ENCODE measurements at places on chromosomes 2 and 18.

GRCh38 chr2:70664525-70664924 lies 103.5 kb downstream of the ADD2 start:
- no peak for DNase-seq

DNA sequence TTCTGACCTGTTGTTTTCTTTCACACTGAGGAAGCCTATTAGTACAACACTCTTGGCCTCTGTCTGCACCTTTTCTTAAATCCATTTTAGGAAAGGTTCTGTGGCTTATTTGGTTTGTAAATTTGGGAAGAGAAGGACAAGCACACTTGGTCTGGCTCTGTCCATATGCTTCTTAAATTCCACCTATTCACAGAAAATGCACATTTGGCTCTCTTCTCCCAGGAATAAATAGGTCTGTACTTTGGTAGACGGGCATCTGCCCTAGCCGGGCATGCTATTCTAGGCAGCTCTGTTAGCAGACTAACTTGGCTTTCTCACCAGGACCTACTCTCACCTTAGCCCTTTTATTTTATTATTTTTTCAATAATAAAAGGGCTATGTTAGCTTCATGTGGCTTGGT lies 1211.8 kb upstream of the SLC39A10 start:
- DNase-seq = no peak

DNA sequence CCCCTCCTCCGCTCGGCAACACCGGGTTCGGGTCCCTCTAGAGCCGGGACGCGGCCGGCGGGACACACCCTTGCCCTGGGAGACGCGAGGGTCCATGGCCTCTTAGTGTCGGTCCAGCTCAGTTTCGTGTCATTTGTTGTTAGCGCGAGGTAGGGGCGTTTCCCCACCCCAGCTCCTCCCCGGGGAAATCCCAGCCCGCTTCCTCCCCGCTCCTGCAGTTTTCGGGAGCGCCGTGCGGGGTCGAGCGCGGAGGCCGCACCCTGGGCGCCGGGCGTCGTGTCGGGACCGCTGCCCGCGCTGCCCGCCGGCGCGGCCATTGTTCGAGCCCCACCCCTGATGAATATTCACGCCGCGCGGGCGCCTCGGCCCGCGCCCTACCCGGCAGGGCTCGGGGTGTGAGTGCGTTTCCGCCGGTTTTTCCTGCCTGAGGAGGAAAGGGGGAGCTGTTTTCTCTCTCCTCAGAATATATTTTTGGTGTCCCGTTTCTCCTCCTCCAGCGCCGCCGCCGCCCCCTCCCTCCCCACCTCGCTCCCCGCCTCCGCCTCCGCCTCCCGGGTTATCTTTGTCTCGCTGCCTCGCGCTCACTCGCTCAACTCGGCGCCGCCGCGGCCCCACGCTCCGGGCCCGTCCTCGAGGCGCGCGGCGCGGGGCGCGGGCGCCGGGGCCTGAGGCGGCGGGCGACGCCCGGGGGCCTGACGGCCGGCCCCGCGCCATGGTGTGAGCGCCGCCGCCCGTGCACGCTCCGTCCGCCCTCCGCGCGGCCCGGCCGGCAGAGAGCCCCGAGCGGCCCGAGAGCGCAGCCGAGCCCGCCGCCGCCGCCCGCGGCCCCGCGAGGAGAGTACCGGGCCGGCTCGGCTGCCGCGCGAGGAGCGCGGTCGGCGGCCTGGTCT lies at the start of gene MAP4K4:
MAP4K4 (plus strand) TSS at position 584 of the 890 bp plus-strand sequence. CDS start 374 bp downstream, outside the sequence.
- no peak for DNase-seq

DNA sequence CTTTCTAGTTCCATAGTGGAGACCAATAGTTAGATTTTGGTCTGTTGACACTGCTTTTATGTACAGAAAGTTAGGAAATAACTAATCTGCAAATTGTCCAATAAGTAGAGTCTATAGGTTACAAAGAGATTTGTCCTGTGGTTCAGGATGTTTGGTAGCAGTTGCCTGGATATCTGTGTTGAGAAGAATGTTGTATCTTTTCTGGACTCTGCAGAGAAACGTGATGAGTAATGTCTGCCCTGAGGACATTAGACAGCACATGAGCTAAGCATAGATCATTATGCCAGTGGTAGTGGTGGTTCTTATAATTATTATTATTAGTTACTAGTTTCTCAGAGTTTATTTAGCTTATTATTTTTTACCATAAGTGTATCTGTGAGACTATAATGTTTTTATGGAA lies 65.8 kb downstream of the ANKRD62 start:
- no peak for DNase-seq

- no peak for DNase-seq
Measured at GRCh38 chr18:51447351-51448342, 250.2 kb upstream of the MEX3C start.

GRCh38 chr2:196987298-196987648 lies 60.8 kb upstream of the PGAP1 start:
- no peak for DNase-seq

DNA sequence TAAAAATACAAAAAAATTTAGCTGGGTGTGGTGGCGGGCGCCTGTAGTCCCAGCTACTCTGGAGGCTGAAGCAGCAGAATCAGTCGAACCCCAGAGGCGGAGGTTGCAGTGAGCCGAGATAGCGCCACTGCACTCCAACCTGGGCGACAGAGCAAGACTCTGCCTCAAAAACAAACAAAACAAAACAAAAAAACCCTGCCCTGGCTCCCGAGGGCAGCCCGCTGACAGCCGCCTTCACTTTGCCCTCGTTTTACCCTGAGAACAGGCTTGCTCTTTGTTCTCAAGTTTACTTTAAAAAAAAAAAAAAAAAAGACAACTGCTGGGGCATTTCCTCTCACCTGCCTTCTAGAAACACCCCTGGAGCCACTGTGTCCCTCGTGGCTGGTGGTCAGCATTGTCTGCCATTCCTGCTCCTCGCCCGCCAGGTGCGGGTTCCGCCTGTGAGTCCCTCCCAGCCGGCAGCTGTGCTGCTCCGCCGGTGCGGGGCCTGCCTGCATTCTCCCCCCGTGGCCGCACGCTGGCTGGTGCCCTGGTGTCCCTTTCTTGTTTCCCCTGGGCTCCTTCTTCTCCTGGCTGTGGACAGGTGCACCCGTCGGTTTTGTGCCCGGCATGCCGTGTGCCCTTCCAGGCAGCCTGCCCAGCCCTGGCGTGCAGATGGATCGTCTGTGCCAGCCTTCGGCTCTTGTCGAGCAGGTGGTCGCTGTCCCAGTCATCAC lies 105.7 kb downstream of the USP40 start:
- no peak for DNase-seq

GRCh38 chr2:196376984-196377877 lies 205.9 kb upstream of the STK17B start:
- no peak for DNase-seq

GRCh38 chr2:162061021-162061420 lies 13.0 kb downstream of the DPP4 start:
- DNase-seq = no peak

DNA sequence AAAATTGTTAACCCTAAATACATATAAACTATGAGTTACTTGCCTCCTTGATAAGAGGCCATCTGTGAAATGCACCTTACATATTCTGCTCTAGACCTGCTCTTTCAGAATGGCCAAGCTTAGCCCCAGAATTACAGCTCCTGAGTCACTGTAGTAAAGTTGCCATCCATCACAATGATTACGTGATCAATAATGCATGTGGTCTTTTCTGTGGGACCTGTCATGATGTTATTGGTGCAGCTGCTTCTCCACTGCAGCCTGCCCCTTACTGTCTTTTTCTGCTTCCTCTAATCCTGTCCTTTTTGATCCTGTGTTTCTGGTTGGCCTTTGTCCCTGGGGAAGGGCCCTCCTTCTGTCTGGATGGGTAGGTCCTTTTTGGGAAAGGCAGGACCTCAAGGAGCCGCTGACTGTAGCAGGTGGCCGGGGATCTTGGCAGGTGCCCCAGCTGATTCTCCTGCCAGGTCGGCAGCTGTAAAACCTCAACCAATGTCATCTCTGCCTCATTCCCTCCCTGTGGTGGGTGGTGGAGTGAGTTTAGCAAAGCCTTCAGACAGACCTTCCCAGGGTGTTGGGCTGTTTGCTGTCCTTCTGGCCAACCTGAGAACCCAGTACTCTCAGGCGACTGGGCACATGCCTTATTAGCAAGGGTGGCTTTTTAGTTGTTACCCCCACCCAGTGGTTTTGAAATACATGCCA lies 126.2 kb upstream of the EML6 start:
- DNase-seq = no peak

DNA sequence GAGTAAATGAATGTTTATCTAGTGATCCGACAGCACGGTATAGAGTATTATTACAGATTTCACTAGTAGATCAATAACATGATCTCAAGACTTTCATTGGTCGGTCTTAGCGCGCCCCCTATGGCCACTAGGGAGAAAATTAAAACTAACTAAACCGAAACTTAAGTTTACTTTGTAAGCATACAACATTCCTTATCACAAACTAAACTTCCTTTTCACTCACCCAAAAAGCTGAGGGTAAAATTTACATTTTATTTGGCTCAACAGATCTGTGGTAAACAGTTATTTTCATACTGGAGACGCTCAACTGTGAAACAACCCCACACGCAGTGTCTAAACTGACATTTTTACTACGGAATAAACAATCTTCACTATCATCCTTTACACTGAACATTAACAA lies 215.6 kb upstream of the MAP2 start:
- DNase-seq = no peak

- DNase-seq = no peak
Measured at GRCh38 chr2:98484652-98485452, 40.2 kb downstream of the INPP4A start.

GRCh38 chr18:55353806-55354205 lies 234.2 kb downstream of the TCF4 start:
- DNase-seq = no peak

DNA sequence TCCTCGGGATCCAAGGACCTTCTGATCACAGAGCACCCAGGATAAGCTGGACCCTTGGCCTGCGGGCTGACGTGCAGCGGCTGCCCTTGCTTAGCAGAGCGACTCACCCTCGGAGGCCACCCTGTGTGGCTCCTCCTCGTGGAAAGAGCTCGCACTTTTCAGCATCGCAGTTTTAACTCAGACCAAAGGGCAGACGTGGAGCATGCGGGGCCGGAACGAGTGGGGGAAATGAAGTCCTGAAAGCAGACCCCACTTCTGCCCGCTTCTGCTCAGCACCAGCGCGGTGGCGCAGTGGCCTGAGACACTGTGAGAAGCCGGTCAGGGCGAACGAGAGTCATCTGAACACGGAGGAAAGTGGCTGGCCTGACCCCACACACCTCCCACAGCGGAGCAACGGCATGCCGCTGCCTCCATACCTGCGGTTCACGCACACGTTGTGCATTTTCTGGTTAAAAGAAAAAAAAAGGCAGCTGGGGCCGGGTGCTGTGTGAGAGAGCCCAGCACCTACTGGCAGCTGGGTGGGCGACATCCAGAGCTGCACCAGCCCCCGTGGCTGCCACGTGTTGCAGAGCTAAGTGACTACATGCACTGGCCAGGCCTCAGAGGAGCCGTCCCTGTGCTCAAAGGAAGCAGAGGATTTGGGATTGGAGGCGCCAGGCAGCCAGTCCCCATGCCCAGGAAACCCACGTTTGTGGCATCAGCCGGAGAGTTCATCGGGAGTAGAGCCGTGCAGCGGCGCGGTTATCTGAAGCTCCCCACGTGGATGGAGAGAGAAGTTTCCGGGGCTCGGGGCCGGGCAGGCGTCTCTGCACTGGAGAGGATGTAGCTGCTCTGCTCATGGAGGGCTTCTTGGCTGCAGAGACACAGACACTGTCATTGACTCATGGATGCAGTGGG lies 89.7 kb downstream of the USP40 start:
- no peak for DNase-seq

DNA sequence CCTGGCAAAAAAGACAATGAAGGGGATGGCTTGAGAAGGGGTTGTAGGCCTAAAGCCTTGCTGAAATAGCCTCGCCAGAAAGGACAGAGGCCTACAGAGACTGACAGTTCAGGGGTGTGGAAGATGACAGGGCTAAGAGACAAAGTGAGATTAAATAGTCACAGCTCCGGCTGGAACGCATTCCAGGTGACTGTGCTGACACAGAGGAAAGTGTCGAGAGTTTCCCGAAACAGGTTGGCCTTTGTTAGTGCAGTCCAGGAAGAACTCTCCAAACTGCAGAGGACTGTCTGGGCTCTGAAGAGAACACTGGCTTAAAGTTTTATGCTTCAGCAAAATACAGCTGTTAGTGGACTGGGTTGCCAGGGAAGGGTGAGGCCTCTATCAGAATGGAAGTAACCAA lies 52.8 kb downstream of the METTL4 start:
- DNase-seq = no peak

DNA sequence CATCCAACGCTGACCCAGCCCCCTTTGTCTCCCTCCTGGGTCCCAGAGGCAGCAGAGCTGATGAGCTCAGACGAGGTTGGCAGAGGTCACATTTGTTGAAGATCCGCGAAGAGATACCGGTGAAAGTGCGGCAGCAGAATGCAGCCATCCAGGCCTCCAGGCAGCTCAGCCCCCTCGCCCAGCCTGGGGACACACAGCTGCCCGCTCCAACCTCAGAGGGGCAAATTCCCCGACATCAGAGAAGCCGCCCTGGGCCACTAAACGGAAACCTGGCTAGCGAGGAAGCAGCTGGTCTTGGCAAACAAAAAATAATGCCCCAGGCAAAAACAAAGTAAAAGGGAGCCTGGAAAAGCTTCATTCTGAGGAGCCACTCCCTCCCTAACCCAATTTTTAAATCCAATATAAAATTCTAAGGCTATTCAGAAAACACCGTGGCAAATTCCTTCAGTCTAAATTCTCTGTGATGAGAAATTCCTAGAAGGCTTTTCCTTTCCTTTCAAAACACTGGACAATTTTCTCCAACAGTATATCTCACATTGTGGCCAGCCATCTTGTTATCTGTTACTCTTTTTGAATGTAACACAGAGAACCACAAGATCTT lies 262.4 kb downstream of the SS18 start:
- no peak for DNase-seq

GRCh38 chr2:240794178-240794721 lies 25.8 kb downstream of the KIF1A start:
- no peak for DNase-seq

GRCh38 chr2:189466656-189467055 lies 25.4 kb downstream of the WDR75 start:
- no peak for DNase-seq

DNA sequence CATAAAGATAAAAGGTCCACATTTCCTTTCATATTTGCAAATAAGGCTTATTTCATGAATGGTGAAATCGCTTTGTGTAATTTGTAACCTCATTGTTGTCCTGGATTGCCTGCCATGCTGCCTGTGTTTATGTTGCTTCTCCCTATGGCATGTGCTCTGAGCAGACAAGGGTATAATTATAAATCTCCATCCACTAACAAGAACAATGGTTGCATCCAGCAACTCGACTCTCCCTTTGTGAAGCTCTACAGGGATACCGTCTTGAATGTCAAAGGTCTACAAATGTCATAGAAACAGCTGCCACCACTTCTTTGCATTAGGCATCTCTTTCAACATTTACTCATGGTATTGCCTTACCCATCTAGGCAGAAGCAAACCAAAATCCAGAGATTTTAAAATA lies 209.6 kb downstream of the SLC8A1 start:
- no peak for DNase-seq

GRCh38 chr2:151408788-151409600 lies 708 bp upstream of the RIF1 start:
- no peak for DNase-seq

GRCh38 chr2:217920879-217921603 lies 81.8 kb downstream of the TNS1 start:
- DNase-seq = no peak

DNA sequence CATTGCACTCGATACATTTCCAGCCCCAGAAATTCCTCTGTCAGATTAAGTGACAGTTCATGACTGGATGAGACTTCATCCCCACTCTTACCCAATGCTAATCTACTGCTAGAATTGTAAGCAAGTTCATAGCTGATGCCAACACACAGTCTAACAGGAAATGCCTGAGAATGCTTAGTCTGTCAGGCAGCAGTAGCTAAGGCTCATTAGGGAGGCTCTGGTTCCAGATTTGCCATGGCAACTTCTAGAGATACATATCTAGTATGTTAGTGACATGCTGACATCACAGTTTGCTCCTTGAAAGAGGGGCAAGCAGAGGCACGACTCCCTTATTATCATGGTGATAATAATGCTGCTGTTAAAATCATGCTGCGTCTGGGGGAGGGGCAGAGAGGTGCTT lies 198.4 kb downstream of the RBM43 start:
- no peak for DNase-seq

All from GOT3 (cell line).